ENCODE measurements at places on chromosomes 5 and 9. TPM values are rescaled to one million over a fixed set of nuclear protein-coding genes. Genes with fewer than 3 reads are reported as not detected.

- H3K27ac ChIP-seq = no peak overlapping the region
- no peak for DNase-seq
- no peaks in the 10 kb centered on the region for H3K36me3 ChIP-seq
- no peaks in the 10 kb centered on the region for H3K4me1 ChIP-seq
Measured at GRCh38 chr9:104279535-104280177, 185.5 kb downstream of the SMC2 start.

DNA sequence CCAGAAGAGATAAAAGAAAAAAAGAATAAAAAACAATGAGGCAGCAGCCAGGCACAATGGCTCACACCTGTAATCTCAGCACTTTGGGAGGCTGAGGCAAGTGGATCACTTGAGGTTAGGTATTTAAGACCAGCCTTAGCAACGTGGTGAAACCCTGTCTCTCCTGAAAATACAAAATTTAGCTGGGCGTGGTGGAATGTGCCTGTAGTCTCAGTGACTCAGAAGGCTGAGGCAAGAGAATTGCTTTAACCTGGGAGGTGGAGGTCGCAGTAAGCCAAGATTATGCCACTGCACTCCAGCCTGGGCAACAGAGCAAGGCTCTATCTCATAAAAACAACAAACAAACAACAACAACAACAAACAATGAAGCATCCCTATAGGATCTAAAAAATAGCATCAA is 121.5 kb downstream of the HMHB1 start:
- H3K27ac ChIP-seq = no peak overlapping the region
- no peaks in the 10 kb centered on the region for H3K27me3 ChIP-seq
- H3K4me1 ChIP-seq = no peaks in the 10 kb centered on the region
- peaks cover 4% of the 10 kb centered on the region for H3K36me3 ChIP-seq
- no peak for DNase-seq

DNA sequence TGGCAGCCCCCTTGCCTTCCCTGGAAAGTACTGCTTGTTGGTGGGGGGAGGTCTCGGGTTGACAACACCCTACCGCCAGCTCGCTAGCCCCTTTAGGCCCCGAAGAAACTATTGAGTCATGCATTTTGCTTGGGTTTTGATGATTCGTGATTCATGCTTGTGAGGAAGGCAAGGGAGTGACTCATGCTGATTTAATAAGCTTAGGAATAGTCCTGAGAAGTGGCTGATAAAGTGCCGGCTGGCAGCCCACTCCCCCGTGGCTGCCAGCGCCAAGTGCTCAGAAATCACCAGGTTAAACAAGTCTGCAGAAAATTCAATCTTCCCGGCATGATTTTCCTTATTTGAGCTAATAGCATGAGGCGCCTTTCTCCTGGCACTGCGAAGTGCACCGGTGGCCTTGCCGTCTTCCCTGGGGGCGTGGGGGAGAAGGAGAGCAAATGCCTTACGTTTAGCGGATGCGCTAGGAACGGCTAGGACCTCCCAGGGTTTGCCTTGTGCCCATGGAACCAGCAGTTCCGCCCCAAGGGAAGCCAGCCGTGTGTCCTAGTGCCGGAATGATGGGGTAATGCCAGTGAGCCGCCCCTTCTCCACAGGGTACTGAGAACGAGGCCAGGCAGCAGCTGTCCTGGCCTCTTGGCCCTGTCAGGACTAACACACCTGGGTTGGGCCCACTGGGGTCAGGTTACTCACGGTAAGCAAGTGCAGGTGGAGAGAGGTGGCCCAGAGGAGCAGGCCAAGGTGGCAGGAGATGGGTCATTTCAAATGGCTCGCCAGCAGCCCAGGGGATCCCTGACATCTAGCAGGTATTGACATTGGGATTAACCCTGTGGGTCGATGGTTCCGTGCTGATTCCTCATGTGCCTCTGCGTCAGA is 151.9 kb downstream of the MACROH2A1 start:
- H3K4me3 ChIP-seq = no peak overlapping the region
- H3K27me3 ChIP-seq = peaks cover 15% of the 10 kb centered on the region
- no peak for DNase-seq
- H3K4me1 ChIP-seq = peaks cover 5% of the 10 kb centered on the region
- H3K27ac ChIP-seq = no peak overlapping the region

- H3K4me1 ChIP-seq = peaks cover 12% of the 10 kb centered on the region
- no peak overlapping the region for H3K4me3 ChIP-seq
- H3K27me3 ChIP-seq = peaks cover 23% of the 10 kb centered on the region
- H3K27ac ChIP-seq = no peak overlapping the region
- H3K36me3 ChIP-seq = no peaks in the 10 kb centered on the region
- no peak for DNase-seq
Measured at GRCh38 chr9:99814359-99814758, 7.3 kb upstream of the NR4A3 start.

GRCh38 chr9:37040508-37041127 is 6.5 kb upstream of the PAX5 start:
- no peak overlapping the region for H3K27ac ChIP-seq
- peaks cover 88% of the 10 kb centered on the region for H3K27me3 ChIP-seq
- H3K4me3 ChIP-seq = no peak overlapping the region
- peaks cover 14% of the 10 kb centered on the region for H3K4me1 ChIP-seq

DNA sequence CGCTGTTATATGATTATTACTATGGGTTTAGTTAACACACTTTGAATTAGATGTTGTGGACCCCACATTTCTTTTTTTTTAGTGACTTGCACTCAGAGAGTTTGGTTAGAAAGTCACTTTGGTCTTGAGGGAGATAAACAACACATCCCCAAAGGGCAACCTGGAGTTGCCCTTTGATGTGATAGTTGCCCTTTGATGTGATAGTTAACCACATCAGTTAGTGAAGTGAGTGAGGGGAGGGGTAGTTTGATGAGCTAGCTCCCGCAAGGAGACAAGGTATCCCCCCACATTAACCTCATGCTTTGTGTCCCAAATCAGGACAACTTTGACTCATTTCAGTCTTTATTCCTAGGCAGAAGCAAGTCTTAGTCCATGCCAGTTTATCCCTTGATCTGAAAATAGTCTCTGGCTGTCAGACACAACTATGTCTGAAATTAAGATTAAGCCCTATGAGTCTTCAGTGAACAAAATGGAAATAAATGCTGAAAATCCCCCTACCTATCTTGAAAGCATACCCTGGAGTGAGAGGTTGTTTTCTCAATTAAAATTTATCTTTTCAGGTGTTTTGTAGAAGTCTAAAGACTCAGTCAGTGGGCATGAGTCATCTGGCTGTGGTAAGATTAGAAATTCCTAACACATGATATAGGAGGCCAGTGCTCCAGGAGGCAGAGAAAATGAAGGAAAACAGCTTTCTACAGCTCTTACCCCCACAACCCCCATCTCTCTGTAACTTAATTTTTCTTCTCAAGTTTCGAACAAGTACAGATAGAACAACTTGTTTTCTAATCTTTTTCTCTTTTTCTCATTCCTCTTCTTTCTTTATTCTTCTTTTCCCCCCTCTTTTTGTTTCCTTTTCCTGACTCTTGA is 208.9 kb upstream of the DMRTA1 start:
- no peak for DNase-seq
- H3K4me3 ChIP-seq = no peak overlapping the region
- peaks cover 21% of the 10 kb centered on the region for H3K4me1 ChIP-seq
- H3K27me3 ChIP-seq = peaks cover 5% of the 10 kb centered on the region
- no peak overlapping the region for H3K27ac ChIP-seq

DNA sequence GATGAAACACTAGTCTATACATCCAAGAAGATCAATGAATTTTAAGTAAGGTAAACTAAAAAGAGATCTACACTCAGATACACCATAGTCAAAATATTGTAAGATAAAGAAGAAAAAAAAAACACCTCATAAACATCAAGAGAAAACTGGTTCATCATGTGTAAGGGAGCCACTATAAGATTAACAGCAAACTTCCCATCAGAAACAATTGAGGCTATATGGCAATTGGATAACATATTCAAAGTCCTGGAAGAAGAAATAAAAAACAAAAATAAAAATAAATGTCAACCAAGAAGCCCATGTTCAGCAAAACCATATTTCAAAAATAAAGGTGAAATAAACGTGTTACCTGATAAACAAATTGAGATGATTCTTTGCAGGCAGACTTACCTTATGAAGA is 3.6 kb downstream of the OR13C8 start:
- no peaks in the 10 kb centered on the region for H3K27me3 ChIP-seq
- no peak for DNase-seq
- no peaks in the 10 kb centered on the region for H3K4me1 ChIP-seq
- H3K36me3 ChIP-seq = no peaks in the 10 kb centered on the region

DNA sequence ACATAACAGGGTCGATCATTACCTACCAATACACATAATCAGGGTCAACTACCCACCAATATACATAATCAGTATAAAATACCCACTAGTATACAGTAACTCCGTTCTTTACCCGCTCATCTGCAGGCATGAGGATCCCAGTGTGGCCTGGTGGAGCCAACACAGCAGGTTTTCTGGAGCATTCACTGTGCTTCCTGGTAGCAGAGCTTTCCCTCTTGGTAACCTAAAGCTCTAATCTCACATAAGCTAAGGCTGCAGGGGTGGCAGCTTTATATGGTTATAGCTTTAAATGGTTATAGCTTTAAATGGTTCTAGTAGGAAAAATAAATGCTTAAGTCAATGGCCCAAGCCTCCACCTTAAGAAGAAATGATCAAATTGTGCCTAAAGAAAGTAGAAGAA is 11.9 kb downstream of the LCN1 start:
- H3K27me3 ChIP-seq = peaks cover 51% of the 10 kb centered on the region
- H3K4me1 ChIP-seq = peaks cover 2% of the 10 kb centered on the region
- peaks cover 2% of the 10 kb centered on the region for H3K36me3 ChIP-seq
- no peak overlapping the region for H3K27ac ChIP-seq

Gene LCN12
- total RNA-seq = 4.2 TPM

Gene SHOC1
- total RNA-seq = not detected
